ENCODE measurements at places on chromosomes 4 and X. TPM values are rescaled to one million over a fixed set of nuclear protein-coding genes. Genes with fewer than 3 reads are reported as not detected.

GRCh38 chr4:182193311-182193710 is 49.9 kb upstream of the TENM3 start:
- H3K27ac ChIP-seq = no peak overlapping the region
- H3K36me3 ChIP-seq = no peaks in the 10 kb centered on the region
- H3K4me1 ChIP-seq = no peaks in the 10 kb centered on the region
- H3K4me3 ChIP-seq = no peak overlapping the region
- no peak for DNase-seq

DNA sequence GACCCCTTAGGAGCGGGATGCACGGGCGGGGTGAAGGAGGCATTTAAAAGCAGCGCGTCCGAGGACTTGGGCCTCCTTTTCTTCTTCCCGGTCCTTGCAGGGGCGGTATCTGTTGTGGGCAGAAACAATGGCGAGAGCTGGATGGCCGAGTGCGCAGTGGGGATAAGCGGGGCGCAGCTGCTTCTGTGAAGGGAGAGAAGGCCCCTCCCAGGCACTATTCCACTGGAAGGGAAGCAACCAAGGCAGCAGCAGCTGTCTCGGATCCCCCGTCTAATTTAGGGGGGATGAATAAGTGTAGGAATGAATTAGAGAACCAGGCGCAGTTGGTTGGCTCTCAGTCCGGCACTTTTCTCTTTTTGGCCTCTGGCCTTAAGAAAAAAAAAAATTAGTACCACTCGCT is 995 bp downstream of the SMARCA5 start:
- H3K4me3 ChIP-seq = peak overlapping the region; percentile 96
- H3K36me3 ChIP-seq = peaks cover 11% of the 10 kb centered on the region
- H3K4me1 ChIP-seq = peaks cover 27% of the 10 kb centered on the region
- peaks cover 4% of the 10 kb centered on the region for H3K27me3 ChIP-seq

- H3K36me3 ChIP-seq = peaks cover 6% of the 10 kb centered on the region
- H3K4me1 ChIP-seq = peaks cover 32% of the 10 kb centered on the region
- no peak overlapping the region for H3K27ac ChIP-seq
- DNase-seq = no peak
- H3K4me3 ChIP-seq = no peak overlapping the region
- H3K27me3 ChIP-seq = no peaks in the 10 kb centered on the region
These were observed 17.8 kb upstream of the IDS start for GRCh38 chrX:149522916-149523315.

- peak overlapping the region; percentile 89 for H3K4me3 ChIP-seq
- H3K4me1 ChIP-seq = peaks cover 24% of the 10 kb centered on the region
- no peaks in the 10 kb centered on the region for H3K27me3 ChIP-seq
- peak overlapping the region; percentile 64 for H3K27ac ChIP-seq
- H3K36me3 ChIP-seq = no peaks in the 10 kb centered on the region
- peak; percentile 58 for DNase-seq
These were observed 951 bp downstream of the SH3BP2 start for GRCh38 chr4:2793586-2794485.

DNA sequence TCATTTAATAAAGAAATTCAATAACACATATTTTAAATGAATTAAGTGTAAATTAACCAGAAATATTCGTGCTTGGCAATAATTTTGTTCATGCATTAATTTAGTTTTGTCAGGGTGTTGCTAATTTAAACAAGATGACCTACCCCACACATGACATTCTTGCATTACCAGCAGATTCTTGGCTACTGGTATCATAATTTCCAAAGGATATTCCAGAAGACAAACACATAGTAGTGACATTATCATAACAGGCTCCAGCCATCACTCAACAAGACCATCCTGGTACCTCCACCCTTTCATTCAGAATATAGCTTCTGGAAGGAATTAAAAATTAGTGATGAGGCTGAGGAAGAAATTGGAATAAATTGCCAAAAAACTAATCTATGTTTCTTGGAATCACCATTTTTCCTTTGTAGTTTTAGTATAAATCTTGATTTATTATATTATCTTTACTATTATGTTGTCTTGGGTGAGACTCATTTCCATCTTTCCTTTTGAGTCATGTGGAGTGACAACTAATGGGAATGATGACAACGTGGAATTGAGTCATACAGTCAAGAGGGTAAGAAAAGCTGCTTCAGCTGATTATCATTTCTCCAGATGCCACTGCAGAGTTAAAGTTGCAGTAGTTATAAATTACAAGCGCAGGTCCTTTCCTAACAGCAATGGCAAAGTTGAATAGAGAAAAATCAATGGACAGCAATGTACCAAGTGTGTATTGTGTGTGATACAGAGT is 30.9 kb upstream of the HHIP start:
- no peaks in the 10 kb centered on the region for H3K4me1 ChIP-seq
- H3K4me3 ChIP-seq = no peak overlapping the region
- no peak for DNase-seq
- no peaks in the 10 kb centered on the region for H3K27me3 ChIP-seq
- no peaks in the 10 kb centered on the region for H3K36me3 ChIP-seq

DNA sequence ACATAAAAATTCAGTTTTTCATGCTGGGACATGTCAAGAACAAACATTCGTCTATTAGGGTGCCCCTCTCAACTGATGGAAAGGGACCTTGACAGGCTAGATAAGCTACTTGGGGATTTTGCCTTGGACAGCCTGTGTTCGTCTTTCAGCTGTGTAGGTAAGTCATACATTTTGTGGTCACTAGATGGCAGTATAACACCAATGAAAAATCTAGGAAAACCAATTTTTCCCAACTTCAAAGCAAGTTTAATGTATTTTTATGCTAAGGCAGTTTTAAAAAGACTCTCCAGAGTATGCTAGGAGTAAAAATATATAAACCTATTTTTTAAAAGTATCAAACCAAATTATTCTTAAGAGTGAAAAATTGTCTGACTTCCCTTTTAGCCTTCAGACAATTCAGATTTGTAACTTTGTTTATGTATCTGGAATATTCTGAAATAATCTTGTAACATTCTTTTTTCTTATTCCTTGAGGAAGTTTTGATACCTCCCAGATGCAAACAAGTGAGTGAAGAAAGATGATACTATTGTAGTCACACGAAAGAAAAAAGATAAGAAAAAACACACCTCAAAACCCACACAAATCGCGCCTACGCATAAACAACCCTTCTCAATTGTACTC is 158.3 kb downstream of the CPE start:
- no peak overlapping the region for H3K4me3 ChIP-seq
- DNase-seq = no peak
- peaks cover 2% of the 10 kb centered on the region for H3K27me3 ChIP-seq
- H3K4me1 ChIP-seq = no peaks in the 10 kb centered on the region

- H3K4me1 ChIP-seq = peaks cover 69% of the 10 kb centered on the region
- H3K4me3 ChIP-seq = no peak overlapping the region
- peaks cover 6% of the 10 kb centered on the region for H3K27me3 ChIP-seq
- no peak for DNase-seq
- H3K27ac ChIP-seq = no peak overlapping the region
These were observed 30.1 kb downstream of the HOPX start for GRCh38 chr4:56651056-56651350.

GRCh38 chr4:6562931-6563901 is 11.8 kb upstream of the MAN2B2 start:
- no peak for DNase-seq
- H3K27ac ChIP-seq = no peak overlapping the region
- peaks cover 12% of the 10 kb centered on the region for H3K4me1 ChIP-seq

DNA sequence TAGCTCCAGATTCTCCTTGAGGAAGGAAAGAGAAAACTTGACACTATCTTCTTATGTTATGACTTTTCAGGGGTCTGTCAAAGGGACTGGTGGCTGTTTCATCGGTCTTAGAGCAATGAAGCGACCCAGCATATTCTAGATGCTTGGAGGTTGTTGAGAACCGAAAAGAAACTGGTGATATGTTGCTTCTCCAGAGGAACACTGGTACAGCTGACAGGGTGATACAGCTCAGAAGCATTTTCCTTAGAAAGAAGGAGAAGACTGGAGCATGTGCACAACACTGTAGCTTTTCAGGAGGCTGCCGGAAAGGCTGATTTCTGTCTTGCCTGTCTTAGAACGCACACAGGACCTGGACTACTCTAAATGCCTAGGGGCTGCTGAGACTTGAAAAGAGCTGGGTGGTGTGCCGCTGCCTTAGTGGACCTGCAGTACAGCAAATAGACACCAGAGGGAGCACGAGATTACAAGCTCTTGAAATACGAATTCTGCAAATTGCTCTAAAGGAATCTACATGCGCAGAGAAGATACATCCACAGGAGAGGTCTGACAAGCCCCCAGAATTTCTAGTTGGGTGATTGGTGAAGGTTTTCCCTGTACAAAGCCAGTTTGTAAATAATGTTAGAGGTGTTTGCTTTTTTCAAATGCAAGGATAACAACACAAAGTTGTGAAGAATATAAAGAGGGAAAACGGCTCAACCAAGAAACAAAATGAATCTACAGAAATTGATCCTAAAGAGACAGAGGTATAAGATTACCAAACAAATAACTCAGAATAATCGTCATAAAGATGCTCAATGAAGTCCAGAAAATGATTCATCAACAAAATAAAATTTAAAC is 223.1 kb upstream of the DMD start:
- no peak overlapping the region for H3K27ac ChIP-seq
- H3K4me3 ChIP-seq = no peak overlapping the region
- DNase-seq = no peak

DNA sequence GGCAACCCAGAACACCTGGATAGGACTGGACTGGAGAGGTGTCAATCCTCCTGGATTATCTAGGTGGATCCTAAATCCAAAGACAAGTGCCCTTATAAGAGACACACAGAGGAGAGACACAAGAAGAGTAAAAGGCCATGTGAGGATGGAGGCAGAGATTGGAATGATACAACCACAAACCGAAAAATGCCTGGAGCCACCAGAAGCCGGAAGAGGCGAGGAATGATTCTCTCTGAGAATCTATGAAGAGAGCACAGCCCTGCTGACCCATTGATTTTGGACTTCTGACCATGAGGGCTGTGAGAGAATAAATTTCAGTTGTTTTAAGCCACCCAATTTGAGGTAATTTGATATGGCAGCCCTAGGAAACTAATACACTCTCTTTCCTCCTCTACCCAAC is 20.1 kb downstream of the GPC3 start:
- H3K4me3 ChIP-seq = no peak overlapping the region
- no peaks in the 10 kb centered on the region for H3K4me1 ChIP-seq
- DNase-seq = no peak
- H3K27ac ChIP-seq = no peak overlapping the region

Gene IKBKG
- total RNA-seq = 56.1 TPM
